ENCODE measurements at places on chromosomes 11 and 22. TPM values are rescaled to one million over a fixed set of nuclear protein-coding genes. Genes with fewer than 3 reads are reported as not detected.

The ADAMTS15 gene
- not detected for total RNA-seq

DNA sequence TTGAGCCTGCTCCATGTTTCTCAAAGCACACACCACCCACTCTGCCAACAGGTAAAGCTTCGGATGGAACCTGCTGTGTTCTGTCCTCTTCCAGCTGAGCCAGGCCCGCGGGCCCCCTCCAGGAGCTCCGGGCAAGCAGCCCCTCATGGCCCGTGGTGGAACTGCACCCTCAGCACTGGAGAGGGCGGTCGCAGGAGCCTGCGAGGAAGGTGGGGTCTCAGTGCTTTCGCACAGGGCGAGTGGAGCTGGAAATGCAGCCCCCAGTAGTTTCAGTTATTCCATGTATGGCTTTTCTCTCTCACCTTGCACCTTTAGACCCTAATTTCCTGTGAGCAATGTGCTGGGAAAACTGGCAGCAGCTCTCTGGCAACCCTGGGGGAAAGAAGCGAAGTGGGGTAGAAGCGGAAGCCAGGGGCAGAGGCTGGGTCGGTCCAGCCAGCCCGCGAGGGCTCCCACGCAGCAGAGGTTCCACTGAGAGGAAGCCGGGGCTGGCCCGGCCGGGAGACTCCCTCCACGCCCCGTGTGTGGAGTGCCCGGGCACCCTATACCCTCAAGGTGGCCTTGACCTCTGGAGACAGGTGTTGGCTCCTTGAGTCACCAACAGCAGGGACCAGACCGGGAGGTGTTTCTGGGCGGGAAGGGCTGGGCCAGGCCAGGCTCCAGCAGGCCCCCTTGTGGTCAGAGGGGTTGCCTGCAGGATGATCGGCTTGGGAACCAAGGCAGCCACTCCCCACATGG, 119.9 kb upstream of the TMEM45B start:
- H3K4me3 ChIP-seq, result peak overlapping the region; percentile 48
- no peaks in the 10 kb centered on the region for H3K27me3 ChIP-seq
- H3K27ac ChIP-seq, result no peak overlapping the region
- H3K36me3 ChIP-seq, result no peaks in the 10 kb centered on the region
- peaks cover 10% of the 10 kb centered on the region for H3K4me1 ChIP-seq
- DNase-seq, result peak; percentile 80

DNA sequence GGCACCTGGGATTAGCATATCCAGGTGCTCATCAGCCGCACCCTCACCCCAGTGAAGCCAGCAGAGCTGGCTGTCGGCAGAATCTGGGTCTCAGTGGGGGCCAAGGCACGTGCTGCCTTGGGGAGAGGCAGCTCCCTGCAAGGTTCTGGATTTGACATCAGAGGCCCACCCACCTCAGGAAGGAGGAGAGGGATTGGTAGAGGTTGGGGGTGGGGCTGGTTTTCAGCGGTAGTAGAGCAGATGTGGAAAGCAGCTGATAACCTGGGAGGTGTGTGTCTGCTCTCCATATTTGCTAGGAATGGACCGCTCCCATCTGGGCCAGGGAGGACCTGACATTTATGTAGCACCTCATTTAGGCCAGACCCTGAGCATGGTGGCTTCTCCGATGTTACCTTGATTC, 147.5 kb downstream of the GRIK4 start:
- no peaks in the 10 kb centered on the region for H3K36me3 ChIP-seq
- peaks cover 23% of the 10 kb centered on the region for H3K27me3 ChIP-seq
- no peak overlapping the region for H3K4me3 ChIP-seq
- H3K4me1 ChIP-seq, result no peaks in the 10 kb centered on the region
- no peak overlapping the region for H3K27ac ChIP-seq

- DNase-seq, result no peak
- no peaks in the 10 kb centered on the region for H3K4me1 ChIP-seq
- H3K27ac ChIP-seq, result no peak overlapping the region
- peaks cover 2% of the 10 kb centered on the region for H3K36me3 ChIP-seq
- peaks cover 6% of the 10 kb centered on the region for H3K27me3 ChIP-seq
These were observed 419.9 kb downstream of the BUD13 start for GRCh38 chr11:116352881-116353280.

The SAA4 gene
- not detected for total RNA-seq

- DNase-seq, result no peak
- H3K27me3 ChIP-seq, result no peaks in the 10 kb centered on the region
- H3K4me3 ChIP-seq, result no peak overlapping the region
- peaks cover 28% of the 10 kb centered on the region for H3K4me1 ChIP-seq
These were observed 120.6 kb downstream of the PDE3B start for GRCh38 chr11:14764179-14764578.

Data from activated CD4-positive, alpha-beta memory T cell treated with anti-CD3 and anti-CD28 coated beads for 36 hours (primary cell).